Hematopoietic multipotent progenitor cell treated with erythropoietin and hydrocortisone succinate and interleukin-3 and kit ligand, for 6 days (in vitro differentiated cells): ENCODE measurements at places on chromosomes 7 and 10.

DNA sequence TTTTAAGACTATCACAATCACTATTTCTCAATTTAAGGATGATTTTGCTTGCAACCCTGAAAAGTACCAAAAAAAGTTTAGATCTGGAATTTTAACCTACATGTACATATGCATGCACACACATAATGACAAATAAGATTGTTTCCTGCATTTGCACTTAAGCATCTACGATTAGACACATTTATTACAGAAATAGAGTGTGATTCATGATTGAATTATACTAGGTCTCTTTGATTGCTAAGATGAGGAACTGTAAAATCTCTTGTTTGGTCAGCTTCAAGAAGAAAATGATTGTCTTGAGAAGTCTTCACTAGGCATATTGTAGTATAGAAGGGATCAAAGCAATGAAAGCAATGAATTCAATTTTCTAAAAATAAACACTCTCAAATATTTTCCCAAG is 185.9 kb upstream of the AGR3 start:
- DNase-seq: no peak

DNA sequence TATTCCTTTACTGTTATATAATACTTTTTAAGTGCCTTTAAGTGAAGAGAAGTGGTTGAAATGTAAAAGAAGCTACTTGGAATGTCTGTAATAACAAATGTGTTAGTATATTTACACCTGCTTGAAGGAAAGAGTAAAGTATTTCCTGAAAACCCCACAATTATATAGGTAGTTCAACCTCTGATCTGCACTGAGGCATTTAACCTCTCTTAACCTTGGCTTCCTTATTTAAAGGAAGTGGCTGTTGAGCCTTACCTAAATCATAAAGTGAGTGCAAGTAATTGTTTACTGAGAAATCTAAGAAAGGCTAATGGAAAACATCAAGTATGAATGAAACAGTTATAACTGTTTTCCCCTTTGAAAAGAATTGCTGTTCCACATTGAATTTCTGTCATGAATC is 294.5 kb downstream of the ADK start:
- DNase-seq: no peak

DNA sequence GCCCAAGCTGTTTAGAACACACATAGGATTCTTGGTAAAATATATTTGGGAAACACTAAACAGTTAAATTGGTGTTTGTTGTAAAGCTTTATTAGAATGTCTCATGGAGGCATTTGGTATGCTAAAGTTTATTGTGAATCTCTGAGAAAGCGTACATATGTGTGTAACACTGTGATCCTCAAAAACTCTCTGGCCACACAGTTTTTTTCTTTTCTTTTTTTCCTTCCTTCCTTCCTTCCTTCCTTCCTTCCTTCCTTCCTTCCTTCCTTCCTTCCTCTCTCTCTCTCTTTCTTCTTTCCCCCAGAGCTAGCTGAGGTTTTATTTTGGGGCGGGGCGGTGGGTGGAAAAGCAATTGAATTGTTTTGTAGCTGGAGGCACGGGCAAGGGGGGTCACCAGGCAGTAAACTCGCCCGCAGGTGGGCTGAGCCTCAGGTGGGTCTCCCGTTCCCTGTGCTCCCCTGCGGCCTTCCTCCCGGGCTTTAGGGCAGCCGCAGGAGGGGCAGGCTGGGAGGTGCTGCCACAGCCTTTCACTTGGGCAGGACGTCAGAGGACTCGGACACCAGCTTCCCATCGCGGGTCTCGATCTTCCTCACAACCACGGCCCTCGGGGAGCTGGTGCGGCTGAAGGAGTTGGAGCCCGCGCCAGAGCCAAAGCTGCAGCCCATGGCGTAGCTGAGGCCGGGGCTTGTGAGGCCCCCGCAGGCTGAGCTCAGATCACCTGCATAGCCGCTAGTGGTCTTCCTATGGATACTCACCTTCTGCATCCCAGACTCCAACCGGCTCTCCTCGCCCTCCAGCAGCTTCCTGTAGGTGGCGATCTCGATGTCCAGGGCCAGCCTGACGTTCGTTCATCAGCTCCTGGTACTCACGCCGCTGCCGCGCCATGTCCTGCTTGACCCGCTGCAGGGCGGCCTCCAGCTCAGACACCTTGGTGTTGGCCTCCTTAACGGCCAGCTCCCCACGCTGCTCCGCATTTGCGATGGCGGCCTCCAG is 459.0 kb downstream of the GATA3 start:
- no peak for DNase-seq

GRCh38 chr10:101216207-101217043 is 12.8 kb downstream of the LBX1 start:
- DNase-seq: no peak

GRCh38 chr10:46223064-46223480 is 63.7 kb upstream of the ANTXRL start:
- peak; percentile 33 for DNase-seq

GRCh38 chr7:94432817-94433216 is 38.1 kb downstream of the COL1A2 start:
- no peak for DNase-seq

DNA sequence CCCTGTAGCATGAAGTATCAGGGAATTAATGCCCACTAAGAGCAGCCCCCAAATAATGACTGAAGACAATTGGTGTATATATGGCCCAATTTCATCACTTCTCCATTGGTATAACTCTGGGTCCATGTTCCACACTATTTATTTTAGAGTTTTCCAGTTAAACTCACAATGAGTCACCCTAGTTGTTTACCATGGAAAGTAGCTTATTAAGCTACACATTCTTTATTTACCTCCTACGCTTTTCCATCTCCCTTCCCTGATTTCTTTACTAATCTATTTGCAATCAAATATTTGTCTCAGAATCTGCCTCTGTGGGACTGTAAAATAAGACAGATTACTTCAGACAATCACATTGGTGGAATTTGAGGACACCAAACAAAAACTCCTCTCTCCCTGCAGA is 655.6 kb downstream of the SORCS1 start:
- DNase-seq: no peak

GRCh38 chr7:50449881-50450589 is at the start of gene FIGNL1:
TSS of gene FIGNL1 (minus strand) at chr7:50450350. CDS start at chr7:50447287, 3,063 bp downstream.
- peak; percentile 87 for DNase-seq

DNA sequence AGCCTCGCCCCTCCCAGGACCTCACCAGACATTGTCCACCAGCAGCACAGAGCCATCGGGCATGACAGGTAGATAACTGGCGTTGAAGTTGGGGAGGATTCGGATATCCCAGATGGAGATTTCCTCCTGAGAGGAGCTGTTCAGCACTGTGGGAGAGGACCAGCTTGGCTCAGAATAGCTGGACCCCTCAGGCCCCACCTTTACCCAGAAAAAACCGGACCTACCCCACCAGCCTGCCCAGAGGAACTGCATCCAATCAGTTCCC is 1.5 kb downstream of the TRAPPC14 start:
- no peak for DNase-seq

GRCh38 chr7:47635091-47636080 is 53.5 kb upstream of the TNS3 start:
- no peak for DNase-seq

- no peak for DNase-seq
Observed at GRCh38 chr10:51800725-51801424, 101.5 kb upstream of the CSTF2T start.

GRCh38 chr10:11397980-11398580 is 213.4 kb downstream of the USP6NL start:
- no peak for DNase-seq

- DNase-seq: no peak
Observed at GRCh38 chr7:22884911-22885788, 62.5 kb upstream of the TOMM7 start.

DNA sequence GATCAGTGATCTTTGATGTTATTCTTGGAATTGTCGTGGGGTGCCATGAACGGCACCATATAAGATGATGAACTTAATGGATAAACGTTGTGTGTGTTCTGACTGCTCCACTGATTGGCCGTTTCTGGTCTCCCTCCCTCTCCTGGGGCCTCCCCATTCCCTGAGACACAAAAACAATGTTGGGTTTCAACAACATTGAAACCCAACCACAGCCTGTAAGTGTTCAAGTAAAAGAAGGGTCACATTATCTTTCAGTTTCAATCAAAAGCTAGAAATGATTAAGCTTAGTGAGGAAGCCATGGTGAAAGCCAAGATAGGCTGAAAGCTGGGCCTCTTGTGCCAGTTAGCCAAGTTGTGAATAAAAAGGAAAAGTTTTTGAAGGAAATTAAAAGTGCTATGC is 19.5 kb downstream of the EN2 start:
- DNase-seq: no peak

GRCh38 chr10:118844731-118845521 is 90.2 kb upstream of the CACUL1 start:
- no peak for DNase-seq

- no peak for DNase-seq
Observed at GRCh38 chr10:96287392-96288105, 16.2 kb upstream of the BLNK start.

- peak; percentile 16 for DNase-seq
Observed at GRCh38 chr10:60618861-60619260, 159.4 kb upstream of the CDK1 start.

GRCh38 chr7:8111282-8111960 is 142.8 kb downstream of the GLCCI1 start:
- no peak for DNase-seq

GRCh38 chr10:28400176-28400575 is 97.3 kb upstream of the MPP7 start:
- peak; percentile 27 for DNase-seq

GRCh38 chr10:48296576-48297098 is 9.8 kb upstream of the MAPK8 start:
- no peak for DNase-seq

- DNase-seq: no peak
Observed at GRCh38 chr10:24983946-24984345, 31.5 kb upstream of the PRTFDC1 start.

DNA sequence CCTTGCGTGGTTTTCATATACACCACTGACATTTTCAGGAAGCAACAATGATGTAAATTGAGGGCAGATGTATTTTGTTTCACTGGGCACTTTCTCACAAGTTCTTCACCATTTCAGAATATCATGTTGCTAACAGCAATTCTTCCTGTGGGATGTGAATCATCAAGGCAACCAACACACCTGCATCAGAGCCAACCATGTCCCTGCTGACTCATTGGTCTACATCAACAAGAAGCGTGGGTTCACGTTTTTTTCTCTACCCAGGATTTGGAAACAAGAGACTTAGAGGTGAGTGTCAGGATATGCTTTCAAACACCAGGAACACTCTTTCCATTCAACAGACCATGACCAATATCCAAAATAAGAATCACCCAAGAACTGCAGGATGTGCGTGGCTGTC is 203.9 kb downstream of the TEX36 start:
- no peak for DNase-seq

DNA sequence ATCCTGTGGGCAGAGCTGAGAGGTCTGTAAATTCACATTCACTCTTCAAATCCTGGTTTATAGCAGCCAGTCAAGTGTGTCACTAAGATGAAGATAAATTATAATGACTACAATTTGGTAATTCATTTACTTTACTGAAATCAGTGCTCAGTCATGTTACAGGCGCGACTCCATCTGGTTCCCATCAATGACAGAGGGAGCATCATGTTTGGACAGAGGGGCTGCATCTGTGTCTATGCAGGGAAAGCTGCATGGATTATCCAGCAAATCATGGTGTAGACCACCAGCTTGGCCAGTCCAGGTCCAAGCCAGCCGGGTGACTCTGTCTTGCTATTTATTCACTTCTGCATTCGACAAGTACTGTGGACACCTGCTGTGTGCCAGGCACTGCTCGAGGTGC is 214.1 kb upstream of the ZNF32 start:
- no peak for DNase-seq

GRCh38 chr7:69129951-69130350 is 468.3 kb upstream of the AUTS2 start:
- no peak for DNase-seq

- no peak for DNase-seq
Observed at GRCh38 chr10:44004913-44005787, 356.5 kb upstream of the ZNF32 start.

- DNase-seq: no peak
Observed at GRCh38 chr10:78220781-78221180, 187.1 kb downstream of the RPS24 start.

DNA sequence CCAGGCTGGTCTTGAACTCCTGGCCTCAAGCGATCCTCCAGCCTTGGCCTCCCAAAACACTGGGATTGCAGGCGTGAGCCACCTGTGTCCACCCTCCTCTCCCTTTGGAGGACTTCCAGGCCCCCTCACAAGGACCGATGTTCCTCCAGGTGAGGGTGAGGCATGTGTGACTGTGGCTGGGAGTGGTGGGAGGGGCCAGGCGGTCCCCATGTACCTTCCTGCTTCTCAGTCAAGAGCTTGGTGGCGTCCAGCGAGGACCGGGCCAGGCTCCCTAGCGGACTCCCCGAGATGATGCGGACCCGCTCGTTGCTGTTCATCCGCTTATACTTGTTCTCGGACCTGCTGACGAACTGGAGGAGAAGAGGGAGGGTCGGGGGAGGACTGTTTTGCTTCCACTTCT is 70.9 kb upstream of the GNA12 start:
- DNase-seq: no peak

DNA sequence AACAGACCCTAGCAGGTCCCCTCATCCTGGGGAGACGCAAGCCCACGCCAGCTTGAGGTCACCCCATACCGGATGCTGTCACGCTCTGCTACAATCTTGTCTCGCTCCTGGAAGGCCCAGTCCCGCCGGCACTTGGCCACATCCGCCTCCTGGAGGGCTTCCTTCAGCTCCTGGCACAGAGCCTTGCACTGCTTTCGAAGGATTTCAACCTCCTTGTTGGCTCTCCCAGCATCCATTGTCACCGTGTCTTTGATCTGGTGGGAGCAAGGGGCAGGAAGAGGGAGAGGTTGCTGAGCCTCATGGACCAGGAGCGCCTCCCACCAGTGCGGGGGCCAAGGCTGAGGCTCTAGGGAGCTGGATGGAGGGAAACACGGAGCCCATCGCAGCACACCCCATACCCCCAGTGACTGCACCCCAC is 90.9 kb downstream of the DLG5 start:
- DNase-seq: no peak

DNA sequence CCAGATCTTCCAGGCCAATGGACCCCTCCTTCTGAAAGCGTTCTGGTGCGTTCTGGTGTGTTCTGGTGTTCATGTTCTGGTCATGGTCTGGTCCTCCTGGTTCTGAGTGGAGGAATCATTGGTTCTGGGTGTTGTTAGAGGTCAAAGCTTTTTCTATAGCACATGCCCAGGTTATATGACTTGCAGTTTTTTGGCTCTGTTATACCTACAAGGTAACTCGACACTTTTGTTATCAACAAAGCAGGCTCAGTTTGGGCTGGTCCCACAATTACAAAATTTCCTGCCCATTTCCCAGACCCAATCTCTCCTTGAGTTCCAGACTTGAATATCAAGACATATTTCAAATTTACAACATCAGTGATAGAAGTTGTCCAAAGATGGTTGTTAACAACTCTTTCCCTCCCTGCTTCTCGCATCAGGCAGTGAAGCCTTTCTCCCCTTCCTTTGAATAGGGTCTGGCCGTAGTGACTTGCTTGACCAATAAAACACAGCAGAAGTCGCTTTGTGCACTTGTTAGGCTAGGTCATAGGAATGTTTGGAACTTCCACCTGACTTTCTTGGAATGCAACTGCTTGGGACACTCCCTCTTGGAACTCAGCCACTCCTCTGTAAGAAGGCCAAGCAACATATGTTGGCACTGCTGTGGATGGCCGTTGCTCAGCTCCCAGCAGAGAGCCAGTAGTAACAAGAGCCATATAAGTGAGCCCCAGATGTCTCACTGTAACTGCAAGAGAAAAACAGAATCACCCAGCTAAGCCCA is 83.1 kb upstream of the STEAP1B start:
- no peak for DNase-seq

- peak; percentile 52 for DNase-seq
Observed at GRCh38 chr7:23462846-23463245, 7.4 kb downstream of the IGF2BP3 start.
